Smooth muscle cell of trachea (primary cell): ENCODE measurements at places on chromosomes 5 and 9. TPM values are rescaled to one million over a fixed set of nuclear protein-coding genes. Genes with fewer than 3 reads are reported as not detected.

Gene LCN10
- not detected in 2 replicates for total RNA-seq

Gene NEUROG1
- not detected in 2 replicates for total RNA-seq

Gene SH2D3C
- total RNA-seq = 0.29 TPM in 1 of 2 replicates, not detected in the other

Gene ADAMTS19
- 0.33 and 0.73 TPM in 2 replicates for total RNA-seq

Gene PTPN3
- under 0.01 and 0.17 TPM in 2 replicates for total RNA-seq

Gene PCDHAC2
- total RNA-seq = under 0.01 TPM in 1 of 2 replicates, not detected in the other

Gene FUT7
- not detected in 2 replicates for total RNA-seq

Gene HRH2
- not detected in 2 replicates for total RNA-seq

Gene WWC1
- 0.58 and 2.3 TPM in 2 replicates for total RNA-seq

Gene PCDHB2
- total RNA-seq = 0.58 and 3.0 TPM in 2 replicates

Gene P4HA2
- total RNA-seq = 225 and 590 TPM in 2 replicates

Gene SH3GL2
- total RNA-seq = 0.15 TPM in 1 of 2 replicates, not detected in the other

Gene CLIC3
- 1.6 and 5.8 TPM in 2 replicates for total RNA-seq

Gene FAM200C
- 4.5 and 6.0 TPM in 2 replicates for total RNA-seq

Gene SPATA31A3
- not detected in 2 replicates for total RNA-seq

Gene NOXA1
- total RNA-seq = 0.73 and 1.7 TPM in 2 replicates

Gene GPR151
- not detected in 2 replicates for total RNA-seq

Gene SPINK1
- total RNA-seq = not detected in 2 replicates

Gene ZCCHC9
- total RNA-seq = 41.2 and 48.1 TPM in 2 replicates

Gene MPDZ
- 36.1 and 38.0 TPM in 2 replicates for total RNA-seq

Gene STK10
- 21.2 and 28.6 TPM in 2 replicates for total RNA-seq

Gene GABRA6
- total RNA-seq = not detected in 2 replicates

Gene LIX1
- total RNA-seq = not detected in 2 replicates

Gene SPDL1
- total RNA-seq = 16.9 and 22.3 TPM in 2 replicates

Gene RGS7BP
- not detected in 2 replicates for total RNA-seq

Gene SPZ1
- not detected in 2 replicates for total RNA-seq

Gene PRRX2
- 44.4 and 50.0 TPM in 2 replicates for total RNA-seq

Gene LRRTM2
- 2.2 and 2.6 TPM in 2 replicates for total RNA-seq

Gene LRRC19
- not detected in 2 replicates for total RNA-seq

Gene SOWAHA
- total RNA-seq = 0.15 and 0.17 TPM in 2 replicates

Gene CEL
- under 0.01 and 0.66 TPM in 2 replicates for total RNA-seq

Gene PPP6C
- 12.1 and 15.6 TPM in 2 replicates for total RNA-seq

Gene SLC4A9
- not detected in 2 replicates for total RNA-seq

Gene RAPGEF1
- 18.6 and 35.9 TPM in 2 replicates for total RNA-seq

Gene SMIM33
- total RNA-seq = not detected in 2 replicates

Gene CDC20B
- under 0.01 TPM in 1 of 2 replicates, not detected in the other for total RNA-seq
